ENCODE measurements at places on chromosomes 4 and X.

DNA sequence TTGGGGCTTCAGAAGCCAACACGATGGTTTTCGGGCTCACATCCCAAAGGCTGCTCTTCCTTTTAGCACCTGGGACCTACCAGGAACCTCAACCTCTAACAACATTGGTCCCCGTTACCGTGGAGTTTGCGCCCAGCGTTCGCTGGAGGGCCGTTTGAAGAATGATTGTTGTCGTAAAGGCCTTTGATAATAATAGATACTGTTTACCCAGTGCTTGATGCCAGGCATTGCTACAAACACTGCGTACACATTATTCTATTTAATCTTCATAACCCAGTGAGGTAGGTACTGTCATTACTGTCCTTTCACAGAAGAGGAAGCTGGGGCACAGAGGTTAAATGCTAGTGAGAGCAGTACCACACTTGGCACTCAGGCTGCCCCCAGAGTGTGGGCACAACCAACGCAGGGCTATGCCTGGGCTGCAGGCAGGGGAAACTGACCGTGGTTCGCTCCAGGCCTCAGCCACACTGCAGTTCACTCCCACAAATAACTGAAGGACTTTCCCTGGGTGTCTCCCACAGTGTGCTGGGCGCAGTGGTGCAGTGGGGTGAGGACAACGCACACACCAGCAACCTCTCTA is 1.0 kb upstream of the ACSL1 start:
- no peak for DNase-seq

GRCh38 chr4:77156912-77157858 is at the start of gene CCNG2:
TSS of gene CCNG2 (plus strand) at chr4:77157207. CDS start at chr4:77158533, 1,326 bp downstream.
- peak; percentile 97 for DNase-seq

- DNase-seq, result no peak
Observed at GRCh38 chr4:138401334-138401733, 159.2 kb upstream of the SLC7A11 start.

- no peak for DNase-seq
Observed at GRCh38 chr4:52312722-52313121, 261.6 kb downstream of the SPATA18 start.

GRCh38 chr4:2393353-2394270 is 24.8 kb downstream of the ZFYVE28 start:
- peak; percentile 75 for DNase-seq

GRCh38 chr4:90442619-90443018 is 315.4 kb downstream of the CCSER1 start:
- no peak for DNase-seq

DNA sequence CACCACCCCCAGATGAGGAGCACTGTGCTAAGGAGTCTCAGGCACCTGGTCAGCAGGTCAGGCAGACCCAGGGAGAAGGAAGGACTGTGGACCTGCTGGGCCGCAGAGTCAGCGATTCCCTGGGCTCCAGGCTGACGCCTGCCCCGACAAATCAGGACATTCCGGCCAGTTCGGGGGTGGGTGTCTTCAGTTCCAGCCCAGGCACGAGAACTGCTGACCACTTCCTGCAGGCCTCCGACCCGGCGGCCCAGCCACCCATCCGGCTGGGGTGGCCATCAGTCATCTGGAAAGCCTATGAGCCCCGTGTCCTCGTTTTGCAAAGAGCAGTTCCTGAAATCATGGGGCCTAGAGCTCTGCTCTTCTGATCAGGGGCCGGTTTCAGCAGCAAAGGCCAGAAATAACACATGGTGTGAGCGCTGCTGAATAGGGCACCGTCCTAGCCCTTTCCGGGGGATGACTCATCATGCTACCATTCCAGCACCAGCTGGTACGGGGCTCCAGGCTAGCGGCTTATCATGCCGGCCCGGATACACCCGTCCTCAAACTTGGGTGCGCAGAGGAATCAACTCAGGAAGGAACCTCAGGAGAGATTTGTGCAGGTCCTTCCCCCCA is 7.8 kb upstream of the SH3TC1 start:
- no peak for DNase-seq

DNA sequence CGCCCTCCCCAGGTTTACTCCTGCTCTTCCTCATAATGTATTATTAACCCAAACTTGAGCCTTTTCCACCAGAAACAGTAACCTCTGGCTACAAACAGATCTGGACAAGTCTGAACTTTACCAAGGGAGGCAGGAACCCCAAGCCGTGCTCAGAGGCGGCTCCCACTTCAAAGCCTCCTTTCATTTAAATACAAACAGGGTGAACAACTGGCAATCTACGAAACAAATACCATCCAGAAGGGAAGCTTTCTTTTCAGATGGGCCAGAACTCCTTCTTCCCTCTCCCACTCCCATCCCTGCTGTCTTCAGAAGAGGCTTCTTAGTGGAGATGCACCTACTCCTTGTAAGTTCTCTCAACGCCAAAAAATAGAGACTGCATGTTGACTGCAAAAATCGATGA is 2.1 kb upstream of the GPC4 start:
- no peak for DNase-seq

GRCh38 chrX:56797574-56798338 is 68.7 kb downstream of the NBDY start:
- no peak for DNase-seq

DNA sequence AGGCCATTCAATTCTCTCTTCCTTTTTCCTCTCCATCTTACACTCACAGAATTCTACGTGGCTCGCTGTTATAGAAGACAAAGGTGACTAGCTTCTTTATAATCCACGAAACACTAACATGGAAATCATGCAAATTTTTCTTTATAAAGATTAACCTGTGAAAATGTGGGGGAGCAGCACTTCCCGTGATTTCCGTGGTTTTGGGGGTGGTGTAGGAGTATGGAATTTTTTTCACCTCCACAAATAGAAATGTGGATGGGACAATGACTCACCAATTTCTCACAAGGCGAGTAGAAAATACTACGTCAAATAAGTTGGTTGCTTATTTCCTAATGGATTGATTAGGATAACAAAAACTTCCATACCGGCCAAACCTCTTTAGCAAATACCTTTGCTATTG is 719.2 kb upstream of the TENM3 start:
- DNase-seq, result no peak

- DNase-seq, result no peak
Observed at GRCh38 chr4:129578336-129578735, 482.4 kb downstream of the C4orf33 start.

DNA sequence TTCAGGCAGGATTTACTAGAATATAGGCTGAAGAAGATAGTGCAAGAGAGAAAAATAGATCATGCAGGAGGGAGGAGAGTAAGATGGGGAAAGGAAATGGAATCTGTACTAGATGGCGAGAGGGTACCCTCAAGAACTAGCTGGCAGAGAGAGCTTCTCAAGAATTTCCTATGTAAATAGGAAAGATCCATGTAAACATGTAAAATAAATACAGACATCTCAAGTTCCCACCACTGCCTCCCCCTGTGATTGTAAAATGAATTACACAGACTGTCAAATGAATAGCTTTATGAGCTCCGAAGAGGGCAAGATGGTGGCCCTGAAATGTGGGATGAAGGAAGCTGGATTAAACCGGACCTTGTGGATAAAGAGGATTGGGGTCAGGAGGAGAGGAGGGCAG is 178.0 kb downstream of the PALLD start:
- no peak for DNase-seq

DNA sequence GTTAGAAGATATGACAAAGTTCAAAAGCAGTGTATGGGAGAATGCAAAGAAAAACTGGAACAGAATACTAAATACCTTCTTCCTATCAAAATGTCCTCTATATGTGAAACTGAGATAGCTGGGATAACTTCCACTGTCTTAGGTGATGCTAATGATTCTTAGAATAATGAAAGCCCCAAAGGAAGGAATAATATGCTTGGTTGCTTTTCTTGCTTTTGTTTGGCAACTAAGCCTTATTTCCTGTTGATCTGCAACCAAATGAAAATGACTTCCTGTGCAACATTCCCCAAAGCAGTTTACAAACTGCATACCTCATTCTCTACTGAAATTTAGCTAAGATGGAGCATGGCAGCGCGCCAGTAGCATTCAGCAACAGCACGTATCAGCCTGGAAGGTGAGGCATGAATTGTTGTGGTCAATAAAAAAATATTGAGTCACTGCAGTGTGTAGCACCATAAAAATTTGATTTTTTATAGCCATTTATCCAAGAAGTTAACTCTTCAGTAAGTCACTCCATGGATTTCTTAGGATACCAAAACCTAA is 18.7 kb downstream of the NDNF start:
- DNase-seq, result no peak

GRCh38 chr4:17770845-17771244 is 10.6 kb downstream of the FAM184B start:
- DNase-seq, result no peak

DNA sequence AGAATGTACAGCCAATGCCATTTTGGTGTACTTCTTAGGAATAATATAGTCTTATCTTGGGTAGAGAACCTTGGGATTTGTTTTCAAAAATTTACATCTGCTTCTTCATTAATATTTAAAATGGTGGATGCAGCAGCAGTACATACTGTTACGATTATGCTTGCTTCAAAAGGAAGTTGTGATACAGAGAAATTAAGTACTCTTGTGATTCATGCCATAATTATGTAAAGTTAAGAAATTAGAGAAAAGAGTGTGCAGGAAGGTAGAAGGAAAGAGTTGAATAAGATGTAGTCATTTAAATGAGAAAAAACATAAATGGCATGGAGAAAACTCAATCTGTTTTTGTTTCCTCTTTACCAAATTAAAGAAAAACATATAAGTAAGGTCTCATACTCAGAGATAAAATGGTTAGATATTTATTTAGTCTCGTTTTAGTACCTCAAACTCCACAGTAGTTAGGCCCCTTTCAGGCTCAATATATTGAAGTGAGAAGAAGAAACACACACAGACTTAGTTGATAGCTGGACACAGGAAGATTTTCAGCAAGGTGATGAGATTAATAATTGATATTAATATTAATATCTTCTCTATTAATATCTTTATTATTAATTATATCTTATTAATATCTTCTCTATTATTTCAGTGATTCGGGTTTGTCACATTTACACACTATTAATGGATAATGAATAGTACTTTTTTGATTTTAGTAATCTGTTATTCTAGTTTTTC is 70.1 kb upstream of the HPGD start:
- no peak for DNase-seq

- DNase-seq, result no peak
Observed at GRCh38 chr4:26331380-26331950, 10.7 kb downstream of the RBPJ start.

- peak; percentile 45 for DNase-seq
Observed at GRCh38 chrX:74421740-74422352, 553 bp downstream of the SLC16A2 start.

DNA sequence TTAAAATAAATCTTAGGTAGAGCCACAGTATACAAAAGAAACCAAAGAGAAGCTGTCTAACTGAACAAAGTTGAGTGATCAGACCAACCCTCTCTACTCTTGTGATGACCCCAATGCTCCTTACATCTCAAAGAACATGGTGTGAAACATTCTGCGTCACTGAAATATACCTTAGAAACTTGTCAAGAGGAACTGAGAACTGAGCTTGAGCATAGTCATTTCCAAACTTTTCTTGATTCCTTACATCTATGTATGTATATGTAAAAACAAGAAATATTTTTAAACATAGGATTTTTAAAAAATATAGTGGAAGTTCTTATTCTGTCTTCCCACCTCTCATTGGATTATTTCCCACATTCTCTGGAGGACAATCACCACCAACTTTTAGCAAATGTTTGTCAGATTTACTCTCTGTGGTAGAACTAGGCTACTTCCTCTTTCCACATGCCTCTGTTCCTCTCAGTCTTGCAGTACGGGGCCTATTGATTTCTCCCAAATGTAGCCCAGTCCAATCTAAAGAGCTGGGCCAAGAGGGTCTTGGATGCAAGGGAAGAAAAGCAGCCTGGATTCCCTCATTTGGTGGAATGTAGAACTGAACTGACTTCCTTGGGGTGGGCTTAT is 98.2 kb upstream of the HHIP start:
- DNase-seq, result no peak

GRCh38 chrX:137566746-137567679 is 1.1 kb downstream of the ZIC3 start:
- peak; percentile 50 for DNase-seq

DNA sequence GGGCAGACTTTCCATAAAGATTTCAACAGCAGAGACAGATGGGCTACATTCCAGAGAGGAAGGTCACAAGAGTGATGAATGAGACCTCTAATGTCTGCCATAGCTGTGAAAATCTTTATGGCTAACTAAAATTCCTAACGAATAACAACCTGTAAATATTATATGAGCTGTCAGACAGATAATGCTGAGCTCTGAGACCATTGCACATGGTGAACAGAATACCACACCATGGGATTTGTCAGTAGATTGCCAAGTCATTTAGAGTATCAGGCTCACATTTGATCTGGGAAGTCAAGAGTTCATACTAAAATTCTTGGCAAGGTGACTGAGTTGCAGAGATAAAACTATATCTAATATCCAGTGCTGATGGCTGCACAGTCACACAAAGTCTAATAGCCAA is 259.2 kb upstream of the FTHL17 start:
- DNase-seq, result no peak

DNA sequence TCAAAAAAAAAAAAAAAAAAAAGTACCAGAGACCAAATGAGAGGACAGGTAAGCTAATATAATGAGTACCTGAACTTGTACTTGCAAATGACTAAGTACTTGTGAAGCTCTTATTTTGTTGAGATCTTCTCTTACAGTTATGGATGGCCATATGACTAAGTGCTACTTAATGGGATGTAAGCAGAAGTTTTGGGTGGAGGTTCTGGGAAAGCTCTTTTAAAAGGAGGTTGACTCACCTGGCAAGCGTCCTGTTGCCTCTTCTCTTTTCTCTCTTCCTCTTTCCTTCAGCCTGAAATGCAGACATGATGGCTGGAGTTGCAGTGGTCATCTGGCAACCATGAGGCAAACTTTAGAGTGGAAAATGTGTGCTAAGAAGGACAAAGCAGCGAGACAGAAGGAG is 36.9 kb upstream of the MED14 start:
- DNase-seq, result no peak

- DNase-seq, result peak; percentile 31
Observed at GRCh38 chr4:4847011-4847410, 12.5 kb upstream of the MSX1 start.

- DNase-seq, result no peak
Observed at GRCh38 chr4:48575964-48576363, 85.9 kb downstream of the ZAR1 start.

- DNase-seq, result no peak
Observed at GRCh38 chr4:185640811-185641675, 105.7 kb upstream of the PDLIM3 start.

DNA sequence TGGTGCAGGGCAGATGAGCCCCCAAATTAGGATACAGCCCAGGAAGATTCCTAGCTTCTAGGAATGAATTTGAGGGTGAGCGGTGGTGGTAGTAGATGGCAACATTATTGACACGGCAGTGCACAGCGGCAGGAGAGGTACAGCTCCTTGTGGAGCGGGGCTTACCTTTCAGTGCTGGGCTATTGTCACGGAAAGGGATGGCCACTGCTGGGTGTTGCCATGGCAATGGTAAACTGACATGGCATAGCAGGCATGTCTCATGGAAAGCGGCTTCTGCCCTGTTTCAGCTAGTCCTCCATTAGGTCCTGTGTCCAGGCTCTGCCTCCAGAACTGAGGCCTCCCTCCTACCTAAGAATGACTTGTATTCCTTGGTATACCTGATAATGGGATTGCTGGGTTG is 81.8 kb upstream of the WDR1 start:
- no peak for DNase-seq

- DNase-seq, result no peak
Observed at GRCh38 chr4:25379591-25379990, 2.5 kb downstream of the ANAPC4 start.
